ENCODE measurements at places on chromosomes 6 and 20.

- no peak for DNase-seq
Observed at GRCh38 chr6:89200706-89201215, 16.4 kb downstream of the GABRR1 start.

- DNase-seq: peak; percentile 80
Observed at GRCh38 chr6:152301765-152302568, 335.2 kb downstream of the SYNE1 start.

DNA sequence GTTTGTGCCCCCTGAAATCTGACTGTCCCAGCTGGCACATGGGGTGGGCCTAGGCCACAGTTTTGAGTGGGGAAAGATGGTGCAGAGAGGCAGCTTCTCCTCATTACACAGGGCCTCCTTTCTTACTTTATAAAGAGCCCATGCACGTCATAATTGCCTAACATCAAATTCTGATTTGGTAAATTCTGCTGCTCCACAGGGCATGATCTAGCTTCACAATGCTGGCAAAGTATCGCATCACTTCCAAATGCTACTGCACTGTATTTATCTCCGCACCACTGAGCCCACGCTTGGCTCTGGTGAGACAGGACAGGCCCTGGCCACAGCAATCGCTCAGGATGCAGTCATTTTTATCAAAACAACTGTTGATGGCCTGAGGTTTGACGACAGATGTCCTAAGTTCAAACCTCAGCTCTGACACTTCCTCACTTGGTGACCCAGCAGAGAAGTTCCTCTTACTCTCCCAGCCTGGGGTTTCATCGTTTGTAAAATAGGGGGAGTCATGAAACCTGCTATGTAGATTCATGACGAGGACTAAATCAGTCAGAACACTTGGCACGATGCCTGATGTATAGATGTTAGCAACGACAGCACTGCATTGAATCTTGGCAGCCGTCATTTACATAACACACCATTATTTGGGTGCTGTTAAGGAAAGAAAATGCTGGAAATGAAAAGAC, 187.9 kb downstream of the TTLL2 start:
- DNase-seq: no peak

DNA sequence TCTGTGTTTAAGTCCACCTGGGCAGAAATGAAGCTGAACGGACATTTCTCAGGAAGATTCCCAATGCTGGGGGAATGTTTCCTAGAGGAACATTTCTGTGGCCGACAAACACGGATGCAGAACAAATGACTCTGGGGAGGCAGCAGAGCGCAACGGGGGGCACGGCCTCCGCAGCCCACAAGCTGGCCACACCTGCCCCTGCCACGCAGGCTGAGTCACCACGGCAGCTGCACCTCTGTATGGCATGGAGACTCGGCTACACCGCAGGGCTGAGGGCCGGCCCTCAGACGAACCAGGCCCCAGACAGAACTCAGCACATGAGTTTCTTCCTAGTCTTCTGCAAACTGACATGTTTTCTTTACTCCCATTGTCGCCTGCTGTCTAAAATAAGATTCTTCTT, 10.0 kb upstream of the PRR18 start:
- DNase-seq: no peak

DNA sequence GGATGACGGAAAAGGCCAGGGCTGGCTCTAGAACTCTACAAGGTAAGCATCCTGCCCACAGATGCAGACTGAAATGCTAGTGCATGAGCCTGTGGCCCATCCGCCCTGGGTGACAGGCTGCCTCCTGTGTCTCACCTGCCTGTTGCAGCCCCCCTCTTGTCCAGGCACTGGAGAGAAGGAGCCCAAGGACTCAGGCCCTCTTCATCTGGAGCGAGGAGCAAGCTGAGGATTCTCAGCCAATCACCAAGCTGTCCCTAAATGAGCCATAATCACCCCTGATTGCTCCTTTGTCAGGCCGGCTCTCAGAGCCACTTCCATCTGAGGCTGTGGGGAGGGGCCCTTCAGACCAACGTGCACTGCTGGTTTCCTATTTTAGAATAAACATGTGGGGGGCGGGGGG, 10.0 kb upstream of the SLC32A1 start:
- no peak for DNase-seq

- DNase-seq: no peak
Observed at GRCh38 chr20:2281563-2281962, 14.2 kb upstream of the TGM3 start.

- peak; percentile 50 for DNase-seq
Observed at GRCh38 chr6:30130887-30131862, 4.8 kb upstream of the TRIM40 start.

DNA sequence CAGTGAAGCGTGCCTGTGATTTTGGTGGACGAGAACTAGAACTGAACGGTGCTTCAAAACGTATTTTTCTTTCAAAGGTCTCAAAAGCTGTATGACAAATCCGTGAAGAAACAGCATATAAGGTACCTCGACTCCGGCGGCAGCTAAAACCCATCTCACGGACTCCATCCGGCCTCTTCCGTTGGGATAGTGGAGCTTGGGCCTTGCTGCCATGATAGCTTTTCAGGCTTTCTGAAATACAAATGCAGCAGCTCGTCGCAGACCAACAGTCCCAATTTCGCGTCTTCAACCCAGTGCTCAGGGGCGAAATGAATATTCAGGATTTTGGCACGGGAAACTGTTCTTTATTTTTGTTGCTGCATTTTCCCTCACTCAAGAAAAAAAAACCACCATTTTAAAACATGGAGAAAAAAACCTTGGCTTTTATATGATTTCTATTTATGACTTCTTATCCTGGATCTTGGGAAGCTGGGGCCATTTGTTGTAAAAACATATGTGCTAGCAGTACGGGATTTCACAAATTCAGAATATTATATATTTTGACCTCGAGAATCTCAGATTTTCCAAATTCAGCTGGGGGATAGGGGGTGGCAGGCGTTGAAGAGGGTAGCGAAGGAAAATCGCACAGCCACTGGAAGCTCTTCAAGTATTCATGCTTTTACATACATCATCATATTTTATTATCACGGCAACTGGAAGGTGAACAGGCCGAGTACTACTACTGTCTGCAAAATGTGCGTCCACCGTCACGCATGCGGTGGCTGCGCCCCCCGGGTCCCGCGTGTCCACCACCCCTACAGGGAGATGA, 849 bp downstream of the GSTA4 start:
- no peak for DNase-seq

DNA sequence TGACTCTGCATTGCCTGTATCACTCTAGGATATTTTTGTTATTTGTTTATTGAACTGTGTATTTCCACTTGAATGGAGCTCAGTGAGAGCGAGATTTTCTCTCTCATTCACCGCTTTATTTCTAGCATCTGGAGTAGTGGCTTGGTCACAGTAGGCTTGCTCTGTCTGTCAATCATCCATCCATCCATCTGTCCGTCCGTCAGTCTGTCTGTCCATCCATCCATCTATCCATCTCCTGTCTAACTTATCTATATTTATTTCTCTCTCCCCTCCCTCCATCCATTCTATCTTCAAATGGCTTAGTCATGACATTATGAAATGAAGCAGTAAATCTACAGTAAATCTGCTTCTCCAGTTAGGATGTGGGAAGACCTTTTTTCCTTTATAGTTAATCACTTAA, 94.6 kb downstream of the TIAM2 start:
- DNase-seq: no peak

- DNase-seq: no peak
Observed at GRCh38 chr6:156886409-156886808, 109.2 kb downstream of the ARID1B start.

DNA sequence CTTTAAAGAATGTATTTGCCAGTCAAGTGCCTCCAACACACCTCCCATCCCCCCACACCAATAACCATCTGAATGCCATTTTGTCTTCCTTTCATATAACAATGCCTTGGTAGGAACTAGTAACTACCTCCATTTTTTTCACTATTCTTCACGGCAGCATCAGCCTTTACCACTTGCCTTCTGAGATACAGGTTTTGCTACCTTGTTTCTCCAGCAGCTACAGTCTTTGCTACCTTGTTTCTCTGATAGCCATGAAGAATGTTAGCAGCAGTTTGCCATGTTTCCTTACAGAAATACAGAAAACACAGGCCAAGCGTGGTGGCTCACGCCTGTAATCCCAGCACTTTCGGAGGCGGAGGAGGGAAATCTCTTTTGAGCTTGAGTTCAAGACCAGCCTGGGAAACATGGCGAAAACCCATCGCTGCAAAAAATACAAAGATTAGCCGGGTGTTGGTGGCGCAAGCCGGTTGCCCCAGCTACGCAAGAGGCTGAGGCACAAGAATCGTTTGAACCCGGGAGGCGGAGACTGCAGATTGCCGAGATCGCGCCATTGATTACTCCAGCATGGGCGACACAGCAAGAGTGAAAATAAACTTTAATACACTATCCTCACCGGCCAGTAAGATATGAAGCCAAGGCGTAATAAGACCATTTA, 100.9 kb downstream of the HFE start:
- DNase-seq: no peak

DNA sequence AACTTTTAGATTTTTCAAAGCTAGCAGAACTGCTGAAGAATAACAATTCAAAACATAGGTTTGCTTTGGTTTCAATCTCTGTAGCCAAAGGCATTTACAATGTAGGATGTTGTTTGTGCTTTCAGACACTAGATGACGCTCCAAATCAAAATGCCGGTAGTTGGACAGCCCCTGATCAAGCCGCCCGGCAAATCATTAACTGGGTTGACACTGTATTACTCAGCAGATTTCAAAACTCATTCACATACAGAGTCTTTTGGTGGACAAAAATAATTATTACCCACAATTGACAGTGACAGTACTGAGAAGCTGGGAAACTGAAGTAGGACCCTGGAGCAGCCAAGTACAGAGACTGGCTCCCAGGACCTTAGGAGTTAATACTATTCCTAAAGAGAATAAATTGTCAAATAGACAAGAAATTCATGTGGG, 21.3 kb upstream of the HFE start:
- DNase-seq: no peak

- DNase-seq: no peak
Observed at GRCh38 chr20:49682278-49682677, 31.4 kb downstream of the B4GALT5 start.

All from smooth muscle cell of the brain vasculature (primary cell).